Stimulated activated CD8-positive, alpha-beta memory T cell treated with anti-CD3 and anti-CD28 coated beads, Interleukin-15, amount 100 ng/mL, for 48 hours (primary cell): ENCODE measurements at places on chromosomes 11 and 22.

GRCh38 chr11:68584097-68584496 lies 100.2 kb upstream of the GAL start:
- peak; percentile 28 for DNase-seq

DNA sequence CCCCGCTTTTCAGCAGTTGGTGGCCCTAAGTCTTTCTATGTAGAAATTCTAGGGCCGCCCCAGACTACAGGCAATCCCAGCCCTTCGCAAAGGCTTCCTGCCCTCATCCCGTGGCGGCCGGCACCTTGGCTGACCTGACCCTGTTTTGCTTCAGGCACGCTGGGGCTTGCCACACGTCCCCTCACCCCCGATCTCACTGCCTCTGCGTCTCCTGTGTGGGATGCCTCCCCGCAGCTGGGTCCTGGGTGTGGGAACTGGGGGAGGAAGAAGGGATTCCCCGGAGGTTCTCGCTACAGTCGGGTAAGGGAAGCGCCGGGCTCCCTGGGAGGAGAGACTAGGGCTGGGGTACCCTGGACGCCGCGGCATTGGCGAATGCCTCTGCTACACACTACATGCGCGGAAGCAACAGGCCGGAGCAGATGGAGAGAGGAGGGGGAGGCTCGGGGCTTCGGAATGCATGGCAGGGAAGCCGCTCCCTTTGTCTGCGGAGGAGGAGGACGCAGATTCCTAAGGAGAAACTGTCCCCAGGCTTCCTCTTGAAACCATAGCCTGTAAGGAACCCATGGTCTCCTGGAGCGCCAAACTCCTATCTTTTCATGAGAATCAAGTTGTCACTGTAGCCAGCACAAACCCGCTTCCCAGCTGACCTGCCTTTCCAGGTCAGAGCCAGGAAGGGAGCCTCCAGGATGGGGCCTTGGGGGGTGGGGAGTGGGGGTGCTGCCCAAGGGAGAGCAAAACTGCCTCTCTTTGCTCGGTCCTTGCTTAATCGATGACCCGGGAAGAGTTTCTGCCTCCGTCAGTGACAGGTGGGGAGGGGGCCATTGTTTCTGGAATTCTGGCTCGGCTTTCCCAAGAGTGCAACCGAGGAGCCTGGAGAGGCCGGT lies 1.4 kb downstream of the DTX4 start:
- no peak for DNase-seq

DNA sequence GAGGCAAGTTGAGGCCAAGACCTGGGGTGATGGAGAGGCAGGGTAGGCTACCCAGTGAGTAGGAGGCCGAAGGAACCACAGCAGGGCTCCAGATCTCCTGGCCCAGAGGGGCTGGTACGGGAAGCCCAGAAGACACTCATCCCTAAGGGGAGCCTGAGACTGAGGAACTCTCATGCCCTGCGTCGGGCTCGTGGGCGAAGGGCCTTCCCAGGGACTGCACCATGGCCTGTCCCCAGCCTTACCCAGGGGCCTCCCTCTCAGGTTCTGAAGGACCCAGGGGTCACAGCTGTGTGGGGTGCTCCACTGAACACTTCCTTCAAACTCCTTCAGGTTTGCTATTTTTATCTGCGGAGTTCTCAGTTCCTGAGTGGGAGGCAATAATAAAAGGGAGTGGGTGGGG lies 15.8 kb upstream of the SYT12 start:
- no peak for DNase-seq

DNA sequence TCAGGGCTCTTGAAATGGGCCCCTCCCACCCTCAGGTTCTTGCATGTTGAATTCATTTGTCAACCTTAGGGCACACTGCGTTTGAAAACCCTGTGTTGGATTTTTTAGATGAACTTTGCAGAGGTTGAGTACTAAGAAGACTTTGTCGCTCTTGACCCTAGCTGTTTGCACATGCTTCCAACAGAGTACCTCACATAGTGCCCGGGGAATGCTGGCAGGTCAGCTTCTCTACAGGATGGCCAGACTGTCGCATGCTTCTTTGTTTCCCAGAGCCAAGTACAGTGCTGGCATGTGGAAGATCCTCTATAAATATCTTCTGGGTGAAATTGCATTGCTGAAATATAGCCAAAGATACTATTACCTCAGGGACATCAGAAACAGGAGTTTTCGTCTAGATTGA lies 59.9 kb downstream of the FAT3 start:
- no peak for DNase-seq

GRCh38 chr11:128552783-128553661 lies 34.3 kb downstream of the ETS1 start:
- no peak for DNase-seq

DNA sequence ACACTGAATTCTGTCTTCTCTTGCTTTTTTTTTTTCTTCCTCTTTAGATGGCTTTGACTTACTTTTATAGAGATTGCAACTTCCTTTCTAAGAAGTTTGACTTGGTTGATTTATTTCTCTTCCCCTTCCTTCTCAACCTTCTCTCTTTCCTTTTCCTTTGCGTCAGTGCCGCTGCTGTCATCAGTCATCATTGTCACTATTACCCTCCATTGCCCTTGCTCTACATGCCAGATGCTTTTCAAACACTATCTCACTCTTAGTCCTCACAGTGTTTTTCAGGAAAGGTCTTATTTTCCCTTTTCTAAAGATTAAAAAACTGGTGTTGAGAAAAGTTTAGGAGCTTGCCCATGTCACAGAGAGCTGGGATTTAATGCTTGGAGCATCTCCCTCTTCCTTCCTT lies 74.7 kb upstream of the C11orf87 start:
- DNase-seq = no peak

DNA sequence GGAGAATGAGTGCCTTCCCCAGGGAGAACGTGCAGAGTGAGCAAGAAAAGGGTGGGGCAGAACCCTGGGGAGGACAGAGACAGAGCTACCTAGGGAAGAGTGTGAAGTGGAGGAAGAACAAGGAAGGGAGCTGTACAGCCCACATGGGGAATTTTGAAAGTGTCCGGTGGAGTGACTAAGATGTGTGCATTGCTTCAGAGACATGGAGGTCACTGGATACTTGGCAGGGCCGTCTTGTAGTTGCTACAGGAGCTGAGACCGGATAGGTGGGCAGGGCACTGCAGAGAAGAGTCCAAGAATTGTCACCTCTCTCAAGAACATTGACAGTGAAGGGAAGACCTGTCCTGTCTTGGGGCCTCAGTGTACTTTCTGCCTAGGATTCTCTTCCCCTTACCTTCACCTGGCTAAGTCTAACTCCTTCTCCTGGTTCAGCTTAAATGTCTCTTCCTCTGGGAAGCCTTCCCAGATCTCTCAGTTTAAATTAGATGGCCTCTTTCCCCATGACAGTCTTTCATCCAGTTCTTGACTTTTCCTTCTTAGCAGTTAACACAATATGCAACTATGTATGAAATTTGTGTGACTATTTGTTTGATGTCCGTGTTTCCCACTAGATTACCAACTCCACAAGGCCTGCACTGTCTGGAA lies 9.2 kb upstream of the P2RY6 start:
- DNase-seq = no peak

- peak; percentile 87 for DNase-seq
These were observed 14.6 kb upstream of the MIAT start for GRCh38 chr22:26642465-26643417.

GRCh38 chr22:27046086-27046485 lies 388.7 kb downstream of the MIAT start:
- DNase-seq = no peak

DNA sequence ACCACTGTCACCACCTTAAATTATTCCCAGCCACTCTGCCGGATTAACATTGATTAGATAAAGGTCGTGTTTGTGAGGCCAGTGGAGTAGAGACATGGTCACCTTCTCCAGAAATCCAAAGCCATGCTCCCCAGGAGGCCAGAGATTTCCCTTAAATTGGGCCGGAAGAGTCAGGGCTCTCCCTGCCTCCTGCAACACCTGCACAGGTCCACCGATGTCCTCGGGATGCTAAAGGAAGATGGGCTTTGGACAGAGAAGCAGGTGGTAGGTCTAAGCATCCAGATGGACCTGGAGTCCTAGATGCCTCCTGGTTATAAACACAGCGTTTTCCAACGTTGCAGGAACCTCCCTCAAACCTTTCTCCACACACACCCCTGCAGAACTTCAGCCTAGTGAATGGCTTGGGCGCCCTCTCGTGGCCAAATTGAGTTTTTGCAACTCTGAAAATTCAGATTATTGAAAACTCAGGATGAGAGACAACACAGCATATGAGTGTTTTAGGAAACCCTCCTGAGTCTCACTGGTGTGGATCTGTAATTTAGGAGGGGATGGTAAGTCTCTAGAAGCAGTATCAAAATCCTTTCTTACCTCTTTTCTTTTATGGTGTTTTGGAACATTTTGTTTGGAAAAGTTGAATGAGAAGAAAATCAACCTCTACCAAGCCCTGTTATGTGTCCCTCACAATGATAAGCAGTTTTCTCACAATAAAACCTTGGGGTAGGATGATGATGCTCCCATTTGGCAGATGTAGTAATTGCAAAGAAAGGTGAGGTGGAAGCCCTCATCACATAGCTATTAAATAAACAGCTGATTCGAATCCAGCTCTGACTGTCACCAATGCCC lies 109.6 kb downstream of the RRAS2 start:
- peak; percentile 34 for DNase-seq

DNA sequence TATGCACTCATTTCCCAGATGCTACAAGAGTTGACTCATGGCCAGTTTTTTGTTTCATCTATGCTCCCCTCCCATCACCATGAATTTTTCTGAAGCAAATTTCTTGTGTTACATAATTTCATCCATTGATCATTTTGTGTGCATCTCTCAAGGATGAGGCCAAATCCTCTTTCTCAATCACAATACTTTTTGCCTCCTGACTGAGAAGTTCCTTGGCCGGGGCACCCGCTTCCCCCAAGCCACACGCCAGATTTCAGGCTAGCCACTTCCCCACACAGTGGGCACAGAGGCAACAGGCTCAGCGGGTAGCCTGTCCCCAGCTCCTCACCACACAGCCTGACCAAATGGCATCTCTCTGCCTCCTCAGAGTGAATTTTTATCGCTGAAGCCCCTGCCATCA lies 9.8 kb upstream of the DSCAML1 start:
- no peak for DNase-seq

DNA sequence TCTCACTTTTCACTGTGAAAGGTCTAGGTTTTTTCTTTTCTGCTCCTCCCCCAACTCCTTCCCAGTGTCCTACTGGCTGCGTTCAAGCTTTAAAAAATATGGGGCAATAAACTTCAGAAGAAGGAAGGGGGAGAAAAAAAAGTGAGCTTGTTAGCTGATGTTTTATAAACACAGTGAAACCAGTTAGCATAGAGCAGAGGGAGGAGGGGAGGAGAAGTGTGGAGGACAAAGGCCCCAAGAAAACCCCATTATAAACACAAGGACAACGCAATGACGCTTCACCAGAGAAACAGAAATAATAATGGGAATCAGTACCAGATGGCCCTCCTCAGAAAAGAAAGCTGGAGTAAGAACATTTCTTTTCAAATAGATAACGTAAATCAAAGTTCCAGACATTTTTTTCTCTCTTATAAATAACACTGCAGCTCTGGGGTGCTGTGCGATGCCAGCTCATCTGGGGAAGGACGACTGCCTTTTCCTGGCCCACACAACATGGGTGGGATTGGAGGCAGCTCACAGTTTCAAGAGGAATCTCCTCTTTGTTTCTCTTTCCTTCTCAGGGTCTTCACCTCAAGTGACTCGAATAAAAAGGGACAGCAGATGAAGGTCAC lies 235.4 kb upstream of the NARS2 start:
- DNase-seq = no peak

- no peak for DNase-seq
These were observed 12.7 kb downstream of the MRPL23 start for GRCh38 chr11:1959786-1960185.

DNA sequence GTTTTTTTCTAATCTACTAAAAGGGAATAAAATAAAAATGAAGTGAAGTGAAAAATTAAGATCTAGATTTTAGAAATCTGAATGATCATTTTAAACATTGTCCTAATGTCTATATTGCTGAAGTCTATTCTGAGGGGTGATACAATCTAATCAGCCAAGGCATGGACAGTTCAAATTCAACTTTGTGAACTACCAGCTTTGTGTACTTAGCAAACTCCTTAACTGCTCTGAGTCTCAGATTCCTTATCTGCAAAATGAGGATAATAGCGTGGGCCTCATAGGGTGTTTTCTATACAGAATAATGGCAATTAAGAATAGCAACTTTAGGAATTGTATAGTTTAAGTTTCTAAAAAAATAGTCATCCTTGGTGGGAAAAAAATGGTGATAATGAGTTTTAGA lies 31.4 kb downstream of the FAR1 start:
- DNase-seq = no peak
